ENCODE measurements at places on chromosomes 12 and 14.

DNA sequence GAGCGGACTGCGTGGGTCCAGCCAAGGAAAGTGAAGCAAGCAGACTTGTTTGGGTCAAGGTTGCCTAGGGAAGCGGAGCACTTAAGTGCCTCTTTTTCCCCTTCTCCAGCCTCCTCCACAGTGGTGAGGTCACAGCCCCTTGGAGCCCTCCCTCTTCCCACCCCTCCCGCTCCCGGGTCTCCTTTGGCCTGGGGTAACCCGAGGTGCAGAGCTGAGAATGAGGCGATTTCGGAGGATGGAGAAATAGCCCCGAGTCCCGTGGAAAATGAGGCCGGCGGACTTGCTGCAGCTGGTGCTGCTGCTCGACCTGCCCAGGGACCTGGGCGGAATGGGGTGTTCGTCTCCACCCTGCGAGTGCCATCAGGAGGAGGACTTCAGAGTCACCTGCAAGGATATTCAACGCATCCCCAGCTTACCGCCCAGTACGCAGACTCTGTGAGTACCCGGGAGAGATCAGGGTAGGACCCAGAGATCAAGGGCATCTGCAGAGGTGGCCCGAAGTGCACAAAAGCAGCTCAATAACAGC is at the start of gene TSHR:
TSHR (plus strand) TSS at position 206 of the 526 bp plus-strand sequence; CDS start at position 266, 60 bp downstream.
- no peak for DNase-seq

GRCh38 chr14:76086636-76087035 is 65.1 kb upstream of the GPATCH2L start:
- DNase-seq, result no peak

GRCh38 chr14:88750413-88750812 is 42.3 kb downstream of the EML5 start:
- DNase-seq, result no peak

- no peak for DNase-seq
These were observed 743.4 kb downstream of the RPS29 start for GRCh38 chr14:48842785-48843184.

GRCh38 chr12:19394385-19394784 is 44.9 kb upstream of the AEBP2 start:
- no peak for DNase-seq

DNA sequence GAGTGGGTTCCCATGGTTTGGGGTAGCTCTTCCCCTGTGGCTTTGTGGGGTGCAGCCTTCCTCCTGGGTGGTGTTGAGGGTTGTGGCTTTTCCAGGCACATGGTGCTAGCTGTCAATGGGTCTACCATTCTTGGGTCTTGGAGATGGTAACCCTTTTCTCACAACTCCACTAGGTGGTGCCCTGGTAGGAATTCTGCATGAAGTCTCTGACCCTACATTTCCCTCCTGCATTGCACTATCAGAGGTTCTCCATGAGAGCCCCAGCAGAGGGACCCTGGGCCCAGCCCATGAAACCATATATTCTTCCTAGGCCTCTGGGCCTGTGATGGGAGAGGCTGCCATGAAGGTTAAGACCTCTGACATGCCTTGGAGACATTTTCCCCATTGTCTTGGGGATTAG is 1093.3 kb downstream of the SLC16A7 start:
- DNase-seq, result no peak

- DNase-seq, result no peak
These were observed 23.3 kb upstream of the STYK1 start for GRCh38 chr12:10697156-10697555.

GRCh38 chr14:88303041-88303440 is 20.0 kb downstream of the KCNK10 start:
- no peak for DNase-seq

GRCh38 chr12:8687846-8688601 is 9.8 kb upstream of the RIMKLB start:
- peak; percentile 97 for DNase-seq

DNA sequence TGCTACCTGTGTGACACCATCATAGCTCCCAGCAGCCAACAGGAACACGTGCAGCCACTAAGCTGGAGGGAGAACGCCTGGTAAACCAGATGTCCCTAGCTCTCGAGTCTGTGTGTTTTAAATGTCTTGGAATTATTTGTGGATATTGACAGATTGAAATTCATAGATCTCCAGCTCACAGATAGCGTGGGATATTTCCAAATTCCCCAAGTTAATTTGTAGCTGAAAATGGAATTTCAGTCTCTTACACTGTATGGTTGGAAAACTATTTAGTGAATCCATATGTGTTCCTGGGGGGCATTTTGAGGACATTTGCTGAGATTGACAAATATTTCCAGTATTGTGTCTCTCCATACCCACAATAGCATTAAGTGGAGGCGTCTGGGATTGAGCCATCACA is 618.6 kb upstream of the TMEM132C start:
- peak; percentile 14 for DNase-seq

GRCh38 chr12:14273913-14274311 is 91.6 kb upstream of the ATF7IP start:
- peak; percentile 37 for DNase-seq

DNA sequence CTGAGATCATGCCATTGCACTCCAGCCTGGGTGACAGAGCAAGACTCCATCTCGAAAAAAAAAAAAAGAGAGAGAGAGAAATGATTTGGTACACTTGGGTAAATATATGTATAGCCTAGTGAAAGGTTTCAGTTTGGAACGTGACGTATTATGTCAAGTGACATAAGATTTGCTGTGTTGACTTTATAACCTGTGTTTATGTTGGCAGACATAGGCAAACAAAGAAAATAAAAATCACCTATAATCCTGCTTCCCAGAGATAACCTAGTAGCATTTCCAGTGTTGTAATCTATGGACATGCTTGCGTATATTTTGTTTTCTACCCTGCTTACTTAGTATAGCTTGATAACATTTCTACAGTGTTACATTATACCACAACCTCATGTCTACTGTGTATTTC is 16.7 kb downstream of the ERG28 start:
- no peak for DNase-seq

GRCh38 chr14:36807727-36808126 is 146.1 kb downstream of the PAX9 start:
- no peak for DNase-seq

- DNase-seq, result peak; percentile 50
These were observed 224.0 kb downstream of the KTN1 start for GRCh38 chr14:55803873-55804553.

DNA sequence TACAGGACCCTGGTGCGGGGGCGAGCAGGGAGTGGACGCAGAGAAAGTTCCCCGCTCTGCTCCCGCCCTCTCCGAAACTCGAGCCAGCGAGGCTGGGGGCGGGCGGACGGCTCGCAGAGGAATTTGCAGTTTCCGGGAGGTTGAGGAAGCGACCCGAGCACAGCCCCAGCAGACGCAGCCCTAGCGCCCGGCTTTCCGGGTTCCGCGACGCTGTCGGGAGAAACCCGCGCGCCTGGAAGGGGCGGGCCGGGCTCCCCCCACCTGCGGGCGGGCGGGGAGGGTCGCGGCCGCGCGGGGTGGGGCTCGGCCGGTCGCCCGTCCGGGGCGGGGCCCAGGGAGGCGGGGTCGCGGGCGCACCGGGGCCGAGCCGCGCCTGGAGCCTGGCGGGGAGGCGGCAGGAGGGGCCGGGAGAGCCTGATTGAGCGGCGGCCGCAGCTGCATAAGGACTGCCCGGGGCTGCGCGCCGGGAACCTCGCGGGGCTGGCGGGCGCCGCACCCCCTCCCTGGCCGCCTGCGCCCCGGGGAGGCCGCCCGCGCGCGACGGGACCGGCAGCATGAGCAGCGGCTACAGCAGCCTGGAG is at the start of gene RASSF3:
RASSF3 (plus strand) TSS at position 417 of the 581 bp plus-strand sequence; CDS start at position 555, 138 bp downstream.
- DNase-seq, result peak; percentile 56

DNA sequence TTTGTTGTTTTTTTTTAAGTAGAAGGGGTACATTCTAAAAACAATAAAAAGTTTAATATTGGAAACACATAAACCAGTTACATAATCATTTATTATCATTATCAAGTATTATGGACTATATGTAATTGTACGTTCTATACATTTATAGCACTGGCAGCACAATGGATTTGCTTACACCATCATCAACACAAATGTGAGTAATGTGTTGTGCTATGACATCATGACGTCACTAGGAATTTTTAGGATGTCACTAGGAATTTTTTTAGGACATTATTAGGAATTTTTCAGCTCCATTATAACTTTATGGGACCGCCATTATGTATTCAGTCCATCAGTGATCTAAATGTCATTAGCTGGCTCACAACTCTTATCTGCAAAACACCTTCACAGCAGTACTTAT is 126.8 kb upstream of the SYT10 start:
- DNase-seq, result no peak
